ENCODE measurements at places on chromosomes 2 and 18. TPM values are rescaled to one million over a fixed set of nuclear protein-coding genes. Genes with fewer than 3 reads are reported as not detected.

The STARD6 gene
- total RNA-seq = 0.28 TPM

The GPBAR1 gene
- total RNA-seq = not detected

The RAB12 gene
- 14.9 TPM for total RNA-seq

The ZNF396 gene
- total RNA-seq = 0.54 TPM

The FLACC1 gene
- total RNA-seq = 0.56 TPM

The MROH2A gene
- not detected for total RNA-seq

The SCYGR4 gene
- not detected for total RNA-seq

The C1QL2 gene
- not detected for total RNA-seq

DNA sequence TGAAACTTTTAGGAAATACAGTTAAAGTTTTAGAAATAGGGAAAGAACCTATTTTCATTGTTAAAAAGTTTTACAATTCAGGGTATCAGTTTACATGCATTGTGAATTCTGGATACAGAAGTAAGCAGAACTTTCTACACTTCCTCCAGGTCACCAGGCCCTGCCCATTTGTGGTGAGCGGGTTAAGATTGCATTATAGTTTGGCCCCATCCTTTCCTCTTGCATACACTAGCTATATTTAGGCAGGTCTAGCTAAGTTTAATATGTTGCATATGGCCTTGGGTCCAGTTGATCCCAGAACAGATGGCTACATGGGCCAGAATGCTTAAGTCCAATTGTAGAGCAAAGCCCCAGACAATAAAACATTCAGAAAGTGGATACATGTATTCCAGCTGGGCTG lies 4.8 kb downstream of the VWA3B start:
- H3K36me3 ChIP-seq = no peaks in the 10 kb centered on the region
- peaks cover 17% of the 10 kb centered on the region for H3K27me3 ChIP-seq
- no peak overlapping the region for H3K4me3 ChIP-seq

GRCh38 chr2:235984552-235984951 lies 183.6 kb downstream of the GBX2 start:
- H3K4me1 ChIP-seq = no peaks in the 10 kb centered on the region
- no peak overlapping the region for H3K27ac ChIP-seq
- DNase-seq = no peak
- H3K27me3 ChIP-seq = no peaks in the 10 kb centered on the region

- H3K4me1 ChIP-seq = peaks cover 10% of the 10 kb centered on the region
- no peak within 1 kb of the TSS for H3K27ac ChIP-seq
- no peaks in the 10 kb centered on the region for H3K27me3 ChIP-seq
- DNase-seq = no peak
- no peaks in the 10 kb centered on the region for H3K36me3 ChIP-seq
These were observed at the start of gene ARHGAP25 for GRCh38 chr2:68734688-68735525. ARHGAP25 (plus strand) TSS chr2:68734811; CDS start chr2:68735200, 389 bp downstream.

DNA sequence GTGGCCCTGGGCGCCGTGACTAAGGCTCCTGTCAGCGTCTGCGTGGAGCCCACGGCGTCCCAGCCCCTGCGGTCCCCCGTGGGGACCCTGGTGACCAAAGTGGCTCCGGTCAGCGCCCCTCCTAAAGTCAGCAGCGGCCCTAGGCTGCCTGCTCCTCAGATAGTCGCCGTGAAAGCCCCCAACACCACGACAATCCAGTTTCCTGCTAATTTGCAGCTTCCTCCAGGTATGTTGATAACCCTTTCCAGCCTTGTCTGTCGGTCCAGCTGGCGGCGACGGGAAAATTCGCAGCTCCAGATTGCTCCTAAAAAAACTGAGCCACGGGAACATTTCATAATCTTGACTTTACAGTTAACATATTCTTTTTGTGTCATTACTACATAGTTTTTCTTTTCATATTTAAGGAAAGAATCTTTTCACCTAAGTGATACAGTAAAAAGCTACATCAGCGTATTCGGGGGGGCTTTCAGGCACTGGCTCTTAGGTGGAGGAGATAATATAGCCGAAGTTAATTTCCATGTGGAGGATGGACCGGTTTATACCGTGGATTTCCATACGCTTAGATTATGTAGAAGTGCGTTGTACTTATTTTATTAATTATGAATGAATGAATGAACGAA lies 916 bp downstream of the TAF4B start:
- DNase-seq = no peak
- no peak overlapping the region for H3K27ac ChIP-seq
- H3K4me1 ChIP-seq = no peaks in the 10 kb centered on the region
- H3K4me3 ChIP-seq = peak overlapping the region; percentile 69
- H3K36me3 ChIP-seq = no peaks in the 10 kb centered on the region

DNA sequence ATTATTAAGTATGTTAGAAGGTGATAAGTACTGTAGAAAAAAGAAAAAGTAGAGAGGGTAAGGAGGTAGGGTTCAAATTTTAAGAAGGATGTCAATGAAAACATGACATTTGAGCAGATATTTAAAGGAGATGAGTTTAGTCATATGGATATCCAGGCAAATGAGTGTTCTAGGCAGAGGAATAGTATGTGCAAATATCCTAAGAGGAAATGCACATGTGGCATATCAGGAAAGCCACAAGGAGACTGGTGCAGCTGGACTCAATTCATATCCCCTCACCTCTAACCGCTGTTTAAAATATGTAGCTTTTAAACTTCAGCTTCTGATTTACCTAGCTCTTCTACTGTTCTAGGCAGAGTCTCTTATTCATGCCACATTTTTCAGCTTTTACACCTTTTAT lies 9.5 kb downstream of the AGPS start:
- no peak for DNase-seq
- no peaks in the 10 kb centered on the region for H3K36me3 ChIP-seq
- H3K4me1 ChIP-seq = peaks cover 3% of the 10 kb centered on the region

DNA sequence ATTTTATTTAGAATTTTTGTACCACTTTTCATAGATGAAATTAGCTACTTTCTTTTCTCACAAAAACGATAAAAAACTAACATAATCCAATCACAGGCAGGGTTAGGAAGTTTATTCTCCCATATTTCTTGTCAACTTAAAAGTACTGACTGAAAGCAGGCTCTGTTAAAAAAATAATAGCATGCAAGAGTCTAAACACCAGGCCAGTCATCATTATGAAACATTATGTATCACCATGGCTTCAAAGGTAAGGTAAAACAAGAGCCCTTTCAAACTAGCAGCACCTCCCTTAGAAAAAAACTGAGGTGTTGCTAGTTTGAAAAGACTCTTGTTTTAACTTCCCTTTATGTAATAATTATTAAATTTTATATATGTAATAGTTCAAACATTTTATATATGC lies 848.0 kb downstream of the RNF144A start:
- no peaks in the 10 kb centered on the region for H3K36me3 ChIP-seq
- no peaks in the 10 kb centered on the region for H3K4me1 ChIP-seq
- no peaks in the 10 kb centered on the region for H3K27me3 ChIP-seq
- no peak for DNase-seq
- no peak overlapping the region for H3K27ac ChIP-seq

DNA sequence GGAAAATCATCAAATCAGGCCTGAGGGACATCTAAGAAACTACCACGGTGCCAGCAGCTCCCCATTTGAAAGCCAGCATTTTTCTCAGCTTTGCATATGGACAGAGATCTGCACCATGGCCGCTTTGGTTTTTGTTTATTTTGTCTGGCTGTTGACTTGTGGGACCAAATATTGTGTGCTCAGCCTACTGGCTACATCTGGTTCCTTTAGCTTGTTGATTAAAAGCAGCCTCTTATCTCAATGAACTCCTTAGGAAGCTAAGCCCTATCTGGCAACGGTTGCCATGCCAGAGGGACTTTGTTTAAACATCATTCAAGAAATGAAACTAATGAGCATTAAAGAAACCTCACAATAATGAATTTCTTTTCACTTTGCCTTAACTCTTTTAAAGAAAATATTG lies 32.4 kb upstream of the CCDC150 start:
- H3K4me1 ChIP-seq = 0 out of 2 replicates have a peak, but pooled peaks cover 2% of the 10 kb centered on the region
- H3K27ac ChIP-seq = no peak overlapping the region
- no peaks in the 10 kb centered on the region for H3K36me3 ChIP-seq
- no peak overlapping the region for H3K4me3 ChIP-seq
- peak; percentile 56 for DNase-seq

GRCh38 chr2:63658176-63658968 lies 69.6 kb downstream of the MDH1 start:
- no peaks in the 10 kb centered on the region for H3K36me3 ChIP-seq
- peak; percentile 31 for DNase-seq
- no peak overlapping the region for H3K27ac ChIP-seq

GRCh38 chr2:201126308-201127151 lies 10.6 kb downstream of the CFLAR start:
- peak; percentile 49 for DNase-seq
- no peak overlapping the region for H3K4me3 ChIP-seq
- H3K4me1 ChIP-seq = peaks cover 33% of the 10 kb centered on the region
- peaks cover 2% of the 10 kb centered on the region for H3K36me3 ChIP-seq

DNA sequence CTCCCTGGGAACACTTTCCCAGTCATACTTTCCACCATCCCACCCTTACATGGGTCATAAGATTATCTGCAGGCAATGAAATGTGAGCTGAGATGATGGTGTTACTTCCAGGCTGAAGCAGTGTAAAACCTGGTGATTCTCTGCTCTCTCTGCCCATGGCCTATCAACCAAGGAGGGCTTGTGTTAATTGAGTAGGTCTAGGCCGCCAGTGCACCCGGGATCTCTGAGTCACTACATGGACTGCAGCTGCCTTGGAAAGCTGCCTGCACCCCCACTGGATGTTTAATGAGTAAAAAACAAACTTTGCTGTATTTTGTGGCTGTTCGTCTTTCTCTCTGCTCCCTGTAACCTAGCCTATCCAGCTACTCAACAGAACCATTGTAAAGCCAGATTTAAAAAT lies 451.7 kb upstream of the SMIM21 start:
- H3K36me3 ChIP-seq = no peaks in the 10 kb centered on the region
- no peak overlapping the region for H3K4me3 ChIP-seq
- H3K27ac ChIP-seq = no peak overlapping the region
- no peaks in the 10 kb centered on the region for H3K27me3 ChIP-seq

DNA sequence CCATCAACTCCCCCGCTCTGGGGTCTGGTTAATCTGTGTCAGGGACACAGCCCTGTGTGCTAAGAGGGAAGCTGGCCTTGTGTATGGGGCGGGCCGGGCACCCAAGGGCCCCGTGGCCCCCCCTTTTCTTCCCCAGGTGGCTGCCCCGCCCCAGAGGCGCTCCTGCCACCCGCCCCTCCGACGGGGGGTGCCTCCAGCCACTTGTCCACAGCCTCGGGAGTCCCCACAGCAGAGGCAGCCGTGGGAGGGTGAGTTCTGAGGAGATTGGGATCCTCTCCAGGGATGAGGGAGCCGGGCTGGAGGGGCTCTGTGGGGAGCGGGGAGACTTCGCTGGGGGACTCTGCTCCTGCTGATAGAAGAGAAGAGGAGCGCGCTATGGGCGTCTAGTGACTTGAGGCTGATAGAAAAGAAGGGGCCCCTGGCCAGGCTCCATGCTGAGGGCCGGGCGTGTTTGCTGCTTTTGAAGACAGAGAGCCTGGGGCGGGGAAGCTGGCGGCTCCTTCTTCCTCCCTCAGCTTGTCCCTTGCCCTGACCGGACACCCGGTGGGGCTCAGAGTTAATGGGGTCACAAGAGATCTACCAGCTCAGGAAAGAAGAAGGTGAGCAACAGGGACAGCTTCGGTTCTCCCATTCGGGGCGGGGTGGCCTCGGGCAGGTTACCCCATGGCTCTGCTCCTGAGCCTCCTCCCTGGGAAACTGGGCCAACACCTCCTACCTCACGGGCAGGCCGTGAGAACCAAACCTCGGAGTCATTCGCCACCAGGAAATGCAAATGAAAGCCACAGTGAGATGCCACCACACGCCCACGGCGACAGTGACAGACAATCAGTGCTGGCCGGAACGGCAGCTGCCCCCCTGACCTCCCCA lies 89.4 kb upstream of the TAF1B start:
- H3K27ac ChIP-seq = no peak overlapping the region
- no peaks in the 10 kb centered on the region for H3K36me3 ChIP-seq
- no peak for DNase-seq
- H3K4me1 ChIP-seq = peaks cover 16% of the 10 kb centered on the region
- H3K4me3 ChIP-seq = no peak overlapping the region

- H3K4me3 ChIP-seq = peak within 1 kb of the TSS; percentile 42
- no peaks in the 10 kb centered on the region for H3K36me3 ChIP-seq
- H3K4me1 ChIP-seq = peaks cover 3% of the 10 kb centered on the region
- no peak for DNase-seq
- H3K27ac ChIP-seq = no peak within 1 kb of the TSS
- H3K27me3 ChIP-seq = peaks cover 30% of the 10 kb centered on the region
These were observed at the start of gene KCNG2 for GRCh38 chr18:79797518-79798345. KCNG2 (plus strand) TSS chr18:79797938; CDS start chr18:79863668, 65,730 bp downstream.

DNA sequence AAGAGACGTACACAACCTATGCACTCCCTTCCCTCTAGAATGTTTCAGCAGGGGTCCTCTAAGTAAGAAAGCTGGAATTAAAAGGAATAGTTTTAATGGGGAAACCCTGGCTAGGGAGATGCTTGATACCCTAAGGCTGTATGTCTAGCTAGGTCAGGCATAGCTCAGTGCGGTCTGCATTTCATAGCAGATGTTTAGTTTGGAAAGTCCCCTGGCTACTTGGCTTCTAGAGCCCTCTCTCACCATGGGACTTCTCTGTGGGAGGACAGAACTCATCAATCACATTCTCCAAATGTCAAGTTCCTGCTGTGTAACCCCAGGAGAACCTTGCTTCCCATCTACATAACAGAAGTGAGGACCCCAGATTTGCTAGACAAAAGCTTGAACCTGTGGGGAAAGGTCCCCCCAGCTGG lies 24.1 kb upstream of the ANXA4 start:
- H3K27me3 ChIP-seq = no peaks in the 10 kb centered on the region
- DNase-seq = peak; percentile 60
- H3K36me3 ChIP-seq = no peaks in the 10 kb centered on the region
- no peak overlapping the region for H3K27ac ChIP-seq
- no peak overlapping the region for H3K4me3 ChIP-seq
- H3K4me1 ChIP-seq = 0 out of 2 replicates have a peak, but pooled peaks cover 3% of the 10 kb centered on the region

- no peaks in the 10 kb centered on the region for H3K4me1 ChIP-seq
- DNase-seq = no peak
- H3K27ac ChIP-seq = no peak overlapping the region
- no peaks in the 10 kb centered on the region for H3K36me3 ChIP-seq
- H3K4me3 ChIP-seq = no peak overlapping the region
These were observed 247.8 kb downstream of the MYT1L start for GRCh38 chr2:2083113-2083758.

GRCh38 chr2:185676316-185676715 lies 62.3 kb upstream of the FSIP2 start:
- no peaks in the 10 kb centered on the region for H3K27me3 ChIP-seq
- H3K36me3 ChIP-seq = no peaks in the 10 kb centered on the region
- no peak overlapping the region for H3K4me3 ChIP-seq
- H3K4me1 ChIP-seq = no peaks in the 10 kb centered on the region
- no peak for DNase-seq

GRCh38 chr2:198337368-198337767 lies 533.0 kb downstream of the PLCL1 start:
- no peaks in the 10 kb centered on the region for H3K36me3 ChIP-seq
- no peaks in the 10 kb centered on the region for H3K4me1 ChIP-seq
- no peak overlapping the region for H3K27ac ChIP-seq
- H3K27me3 ChIP-seq = no peaks in the 10 kb centered on the region
- DNase-seq = no peak

DNA sequence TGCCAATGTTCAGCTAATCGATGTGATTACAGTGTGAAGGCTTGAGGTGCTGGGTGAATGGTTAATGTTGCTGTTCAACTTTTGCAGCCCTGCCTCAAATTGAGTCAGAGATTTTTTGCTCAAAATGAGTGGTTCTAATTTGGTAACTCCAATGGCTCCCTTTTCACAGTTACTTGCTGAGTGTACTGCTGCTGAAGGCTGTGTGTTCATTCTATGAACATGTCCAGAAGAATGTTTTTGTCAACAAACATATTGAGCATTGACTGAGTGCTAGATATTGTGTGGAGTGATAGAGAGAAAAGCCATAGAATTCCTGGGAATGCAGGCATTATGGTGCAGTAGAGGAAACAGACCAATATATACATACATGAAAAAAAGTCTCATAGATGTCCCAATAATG lies 39.0 kb upstream of the TCF4 start:
- H3K27ac ChIP-seq = no peak overlapping the region
- DNase-seq = peak; percentile 54
- peaks cover 2% of the 10 kb centered on the region for H3K4me1 ChIP-seq
- H3K36me3 ChIP-seq = no peaks in the 10 kb centered on the region
- no peaks in the 10 kb centered on the region for H3K27me3 ChIP-seq
